ENCODE measurements at places on chromosomes 3 and 15.
A peak's percentile ranks its signal among the peaks of the same experiment; 100 is the strongest.

- DNase-seq, result no peak
Observed at GRCh38 chr3:109532257-109533216, 195.2 kb upstream of the DPPA4 start.

GRCh38 chr3:183697610-183698317 is at the start of gene YEATS2:
TSS of gene YEATS2 (plus strand) at chr3:183697797. CDS start at chr3:183715163, 17,366 bp downstream.
- DNase-seq, result no peak

GRCh38 chr3:106007512-106007911 is 138.7 kb upstream of the CBLB start:
- no peak for DNase-seq

GRCh38 chr3:50695031-50695430 is 20.3 kb downstream of the DOCK3 start:
- no peak for DNase-seq

DNA sequence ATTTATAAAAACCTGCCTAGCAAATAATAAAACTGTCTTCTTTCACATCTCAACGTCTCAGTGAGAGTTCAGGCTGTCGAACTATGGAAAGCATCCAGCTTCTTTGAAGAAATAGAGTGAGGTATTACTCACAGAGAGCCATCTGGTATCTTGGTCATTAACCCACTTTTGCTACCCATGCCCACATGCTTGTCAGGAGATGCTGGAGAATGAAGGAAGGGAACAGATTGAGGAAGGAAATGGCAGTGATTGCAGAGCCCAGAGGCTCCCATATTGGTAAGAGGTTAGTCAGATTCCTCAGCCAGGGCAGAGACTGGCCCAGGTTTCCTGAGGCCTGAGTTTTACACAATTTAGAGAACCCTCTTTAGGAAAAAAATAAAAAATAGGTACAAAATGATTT is 119.1 kb downstream of the B3GALNT1 start:
- no peak for DNase-seq

DNA sequence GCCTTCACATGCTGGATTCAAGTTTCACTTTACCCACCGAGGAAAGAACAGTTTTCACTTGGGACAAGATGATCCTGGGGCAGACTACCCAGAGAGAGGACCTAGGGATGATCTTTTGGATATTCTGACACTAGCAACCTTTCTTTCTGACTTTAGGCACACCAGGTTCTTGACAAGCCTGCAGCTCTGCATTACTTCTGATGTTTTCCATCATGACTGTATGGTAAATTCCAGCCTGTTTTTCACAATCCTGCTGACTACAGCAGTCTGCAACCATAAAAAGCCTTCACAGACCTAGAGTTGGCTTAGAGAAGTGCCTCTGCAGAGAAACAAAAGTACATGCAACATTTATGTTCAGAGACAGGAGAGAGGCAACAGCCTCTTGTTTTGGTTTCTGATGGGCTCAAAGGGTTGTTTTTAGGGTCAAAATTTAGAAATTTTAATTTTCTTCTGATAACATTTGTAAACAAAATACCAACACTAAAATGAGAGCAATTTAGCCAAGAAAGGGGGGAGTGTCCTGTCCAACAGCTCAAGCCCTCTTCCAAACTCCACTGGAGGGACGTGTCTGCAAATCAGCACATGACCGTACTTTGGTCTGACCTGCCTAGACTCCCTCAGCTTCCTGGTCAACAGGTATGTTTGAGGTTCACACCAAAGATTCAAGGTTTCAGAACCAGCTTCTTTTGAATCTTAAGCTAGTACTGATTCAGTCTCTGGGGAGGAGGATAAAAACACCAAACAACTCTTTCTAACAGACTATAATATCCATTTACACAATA is 799 bp downstream of the ABI3BP start:
- DNase-seq, result no peak

GRCh38 chr3:188520466-188520865 is 366.5 kb downstream of the LPP start:
- DNase-seq, result no peak

DNA sequence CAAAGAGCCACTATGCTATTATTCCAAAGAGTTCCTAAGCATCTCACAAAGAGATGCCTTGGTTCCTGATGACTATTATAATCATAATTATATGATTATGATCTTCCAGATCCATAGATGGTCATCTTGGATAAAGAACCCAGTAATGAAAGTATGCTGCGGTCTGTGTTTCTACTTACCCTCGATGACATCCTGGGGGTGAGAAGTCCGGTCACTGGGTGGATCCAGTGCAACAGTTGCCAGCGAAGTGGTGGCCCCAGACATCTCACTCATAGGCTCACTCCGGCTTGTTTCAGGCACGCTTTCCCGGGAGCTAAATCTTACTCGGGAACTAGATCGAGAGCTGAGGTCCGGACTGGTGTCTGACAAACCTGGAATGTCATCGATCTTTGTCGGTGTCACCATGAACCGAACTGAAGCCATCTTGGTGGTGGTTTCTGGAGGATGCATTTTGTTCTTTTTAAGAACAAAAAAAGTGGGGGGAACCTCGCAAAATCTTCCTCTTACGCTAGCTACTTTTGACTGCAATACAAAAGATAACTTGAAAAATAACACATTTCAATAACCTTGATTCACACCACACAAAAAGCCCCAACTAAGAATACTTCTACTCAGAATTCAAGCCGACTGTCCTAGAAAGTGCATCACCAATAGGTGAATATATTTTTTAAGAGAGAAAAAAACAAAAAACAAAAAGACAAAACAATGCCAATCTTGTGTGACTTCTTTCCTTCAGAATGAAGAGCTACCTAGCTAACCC is 1.2 kb downstream of the SLC12A6 start:
- DNase-seq, result no peak

- DNase-seq, result no peak
Observed at GRCh38 chr3:186307594-186308221, 54.3 kb downstream of the DGKG start.

DNA sequence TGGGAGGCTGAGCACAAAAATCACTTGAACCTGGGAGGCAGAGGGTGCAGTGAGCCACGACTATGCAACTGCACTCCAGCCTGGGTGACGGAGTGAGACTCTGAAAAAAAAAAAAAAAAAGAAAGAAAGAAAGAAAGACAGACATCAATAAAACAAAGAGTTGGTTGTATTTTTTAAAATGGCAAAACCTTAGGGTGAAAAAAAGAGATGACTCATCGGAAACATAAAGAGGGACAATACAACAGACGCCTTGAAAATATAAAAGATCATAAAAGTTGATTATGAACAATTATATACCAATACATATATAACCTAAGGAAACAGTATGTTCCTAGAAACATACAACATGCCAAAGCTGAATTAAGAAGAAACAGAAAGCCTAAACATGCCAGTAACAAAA is 92.8 kb downstream of the SCAPER start:
- no peak for DNase-seq

DNA sequence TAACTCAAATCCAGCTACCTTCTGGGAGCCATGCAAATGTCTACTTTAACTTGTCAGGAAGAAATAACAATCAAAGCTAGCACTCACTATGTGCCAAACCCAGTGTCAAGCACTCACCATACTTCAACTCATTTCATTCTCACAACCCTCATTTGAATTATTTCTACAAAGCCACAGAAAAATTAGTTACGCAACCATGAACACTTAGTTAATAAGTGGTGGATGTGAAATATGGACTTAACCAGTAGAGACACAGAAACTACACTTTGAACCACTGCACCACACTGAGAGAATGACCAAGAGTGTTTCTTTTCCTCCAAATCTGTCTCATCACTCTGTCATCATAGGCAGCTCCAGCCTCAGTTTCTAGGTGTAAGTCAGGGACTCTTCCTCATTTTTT is 91.0 kb upstream of the MBNL1 start:
- no peak for DNase-seq

DNA sequence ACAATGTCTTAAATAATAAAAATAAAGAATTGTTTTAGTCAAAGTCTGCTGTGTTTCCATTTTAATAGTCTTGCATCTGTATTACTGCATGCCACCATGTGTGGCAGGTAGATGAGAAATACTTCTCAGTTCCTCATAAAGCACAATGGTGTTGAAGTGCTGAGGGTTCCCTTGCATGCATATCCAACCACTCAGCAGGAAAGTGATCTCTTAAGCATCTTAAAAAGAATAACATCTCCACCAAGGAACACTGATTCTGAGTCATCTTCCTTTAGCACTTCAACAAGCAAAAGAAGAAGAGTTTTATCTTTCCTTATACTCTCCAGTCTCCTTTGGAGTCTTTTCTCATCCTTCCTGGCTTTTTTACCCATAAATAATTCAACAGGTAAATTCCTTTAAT is 602.0 kb downstream of the TBL1XR1 start:
- DNase-seq, result no peak

DNA sequence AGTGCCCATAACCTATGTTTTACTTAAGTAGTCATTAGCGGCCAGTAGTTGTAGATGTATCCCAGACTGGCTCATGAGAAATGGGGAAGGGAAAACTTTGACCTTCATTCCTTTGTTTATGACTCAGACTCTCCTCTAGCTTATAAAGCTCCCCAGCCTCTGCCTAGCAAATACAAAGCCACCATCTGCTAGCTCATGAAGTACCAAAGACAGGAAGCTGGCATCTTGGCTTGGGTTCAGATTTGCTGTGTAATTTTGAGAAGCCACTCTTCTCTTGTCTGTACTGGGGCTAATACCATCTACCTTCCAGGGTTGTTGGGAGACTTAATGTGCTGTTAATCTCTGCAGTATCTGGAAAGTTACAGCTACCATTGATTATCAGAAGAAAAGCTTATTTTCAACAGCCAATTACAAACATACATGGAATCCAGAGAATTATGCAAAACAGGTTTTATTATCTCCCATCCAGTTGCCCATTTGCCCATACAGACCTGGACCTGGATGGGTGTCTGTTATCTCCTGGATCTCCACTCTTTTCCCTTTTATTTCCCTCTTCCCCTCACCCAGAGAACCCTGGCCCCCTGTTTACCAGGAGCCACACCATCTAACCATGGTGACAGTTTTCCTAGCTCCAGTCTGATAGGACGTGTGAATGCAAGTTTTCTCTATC is 153.8 kb downstream of the SEMA6D start:
- peak; percentile 13 for DNase-seq

GRCh38 chr3:37096288-37096687 is 78.1 kb downstream of the LRRFIP2 start:
- no peak for DNase-seq

- DNase-seq, result no peak
Observed at GRCh38 chr3:143571548-143571947, 276.7 kb downstream of the SLC9A9 start.

- DNase-seq, result no peak
Observed at GRCh38 chr15:51090753-51091152, 4.0 kb downstream of the TNFAIP8L3 start.

Measured in NCI-H2029 treated with DMSO at 0.1 percent for 48 hours (cell line).